ENCODE measurements at places on chromosomes 1 and 21.

DNA sequence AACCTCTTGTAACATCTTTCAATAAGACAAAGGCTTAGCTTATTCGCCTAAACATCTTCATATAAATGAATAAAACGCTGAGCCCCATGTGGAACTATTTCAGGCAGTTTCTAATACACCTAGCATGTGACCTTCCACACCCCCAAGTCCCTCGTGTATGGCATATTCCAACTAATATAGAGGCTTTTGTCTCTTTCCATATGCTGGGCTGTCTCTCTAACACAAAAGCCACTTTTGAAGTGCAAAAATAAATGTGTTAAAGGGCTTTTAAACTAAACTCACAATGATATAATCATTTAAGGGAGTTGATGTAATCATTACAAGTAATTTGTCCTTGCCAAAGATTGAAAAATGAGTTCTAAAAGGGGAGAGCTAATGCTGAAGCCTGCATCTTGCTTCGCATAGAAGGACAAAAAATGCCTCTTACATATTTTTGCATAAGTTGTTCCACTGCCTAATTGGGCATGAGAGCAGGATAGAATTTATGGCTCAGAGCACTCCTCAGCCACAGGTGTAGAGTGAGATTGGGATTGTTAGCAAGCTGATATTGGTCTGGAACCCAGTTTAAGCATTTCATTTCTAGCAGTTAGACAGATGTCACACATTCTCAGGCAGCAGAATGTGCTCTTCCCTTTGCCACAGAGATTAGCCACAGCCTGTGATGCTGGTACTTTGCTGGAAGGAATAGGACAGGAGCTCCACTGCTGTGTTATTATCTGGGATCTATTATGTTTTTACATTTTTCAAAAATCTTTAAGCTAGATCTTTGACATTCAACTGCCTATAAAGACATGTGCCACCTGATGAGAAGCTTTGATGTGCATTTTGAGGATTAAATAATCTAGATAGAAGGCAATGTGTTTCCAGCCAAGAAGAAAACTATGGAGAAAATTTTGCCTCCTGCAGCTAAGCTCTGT is 1044.4 kb downstream of the ADGRL2 start:
- no peak for DNase-seq

GRCh38 chr1:31753707-31754349 is 10.3 kb downstream of the ADGRB2 start:
- DNase-seq: peak; percentile 66

- DNase-seq: no peak
These were observed 23.9 kb downstream of the FASLG start for GRCh38 chr1:172682812-172683211.

DNA sequence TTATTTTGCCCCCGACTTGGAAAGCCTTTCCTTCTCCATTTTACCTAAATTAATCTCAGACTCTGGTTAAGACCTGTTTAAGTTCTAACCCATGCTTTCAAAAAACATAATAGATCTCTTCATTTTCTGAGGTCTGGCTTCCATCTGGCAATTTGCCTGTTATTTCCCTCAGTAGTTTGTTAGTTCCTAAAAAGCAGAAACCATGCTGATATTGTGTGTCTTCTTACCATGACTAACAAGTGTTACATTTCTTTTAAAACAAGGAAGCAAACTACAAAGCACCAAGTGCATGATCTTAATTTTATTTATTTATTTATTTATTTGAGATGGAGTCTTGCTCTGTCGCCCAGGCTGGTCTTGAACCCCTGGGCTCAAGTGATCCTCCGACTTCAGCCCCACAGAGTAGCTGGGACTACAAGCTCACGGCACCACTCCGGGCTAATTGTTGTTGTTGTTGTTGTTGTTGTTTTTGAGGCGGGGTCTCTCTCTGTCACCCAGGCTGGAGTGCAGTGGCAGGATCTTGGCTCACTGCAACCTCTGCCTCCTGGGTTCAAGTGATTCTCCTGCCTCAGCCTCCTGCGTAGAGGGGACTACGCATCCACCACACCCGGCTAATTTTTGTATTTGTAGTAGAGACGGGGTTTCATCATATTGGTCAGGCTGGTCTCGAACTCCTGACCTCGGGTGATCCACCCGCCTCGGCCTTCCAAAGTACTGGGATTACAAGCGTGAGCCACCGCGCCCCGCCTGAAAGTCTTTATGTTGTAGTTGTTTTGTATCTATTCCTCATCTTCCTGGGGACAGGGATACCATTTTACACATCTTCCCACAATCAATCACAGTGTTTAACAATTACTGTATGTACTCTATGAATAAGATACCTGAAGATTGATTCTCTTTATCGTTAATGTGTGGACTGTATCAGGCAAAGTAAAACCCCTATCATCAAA is 1.3 kb upstream of the PATJ start:
- no peak for DNase-seq

DNA sequence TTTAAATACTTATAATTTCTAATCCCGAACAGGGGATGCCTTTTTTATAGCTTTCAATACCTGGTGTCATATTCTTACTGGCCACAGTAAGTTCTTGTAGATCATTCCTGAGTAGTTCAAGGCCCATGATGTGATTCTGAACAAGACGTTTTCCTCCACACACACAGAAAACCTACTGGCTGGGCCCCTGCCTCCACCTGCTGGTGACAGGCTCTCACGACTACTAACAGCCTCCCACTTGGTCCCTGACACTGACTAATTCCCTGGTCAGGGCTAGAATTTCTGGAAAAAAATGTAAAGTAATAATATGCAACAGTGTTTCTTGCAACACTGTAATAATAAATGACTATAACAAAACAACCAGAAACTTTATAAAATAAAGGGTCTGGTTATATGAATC is 50.4 kb upstream of the RIPK4 start:
- peak; percentile 33 for DNase-seq

GRCh38 chr1:221858818-221859611 is 117.1 kb upstream of the DUSP10 start:
- no peak for DNase-seq

DNA sequence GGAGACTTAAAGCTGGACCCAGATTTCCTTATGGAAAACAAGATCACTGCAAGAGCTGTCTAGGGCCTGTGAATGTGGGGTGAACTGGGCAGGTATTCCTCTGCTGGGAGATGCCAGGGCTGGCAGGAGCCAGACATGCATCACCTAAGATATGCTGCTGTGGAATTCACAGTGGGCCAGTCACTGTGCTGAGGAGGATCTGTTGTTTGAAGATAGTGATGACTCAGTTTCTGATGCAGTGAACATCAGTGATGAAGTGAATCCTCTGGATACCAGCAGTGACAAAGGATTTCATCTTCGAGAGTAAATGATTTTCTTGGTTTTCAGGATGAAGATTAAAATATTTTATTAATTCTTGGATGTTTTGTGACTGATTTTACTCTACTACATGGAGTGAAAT is 29.9 kb upstream of the CAMSAP2 start:
- DNase-seq: no peak

GRCh38 chr1:22796642-22797041 is 86.0 kb downstream of the EPHB2 start:
- DNase-seq: no peak

DNA sequence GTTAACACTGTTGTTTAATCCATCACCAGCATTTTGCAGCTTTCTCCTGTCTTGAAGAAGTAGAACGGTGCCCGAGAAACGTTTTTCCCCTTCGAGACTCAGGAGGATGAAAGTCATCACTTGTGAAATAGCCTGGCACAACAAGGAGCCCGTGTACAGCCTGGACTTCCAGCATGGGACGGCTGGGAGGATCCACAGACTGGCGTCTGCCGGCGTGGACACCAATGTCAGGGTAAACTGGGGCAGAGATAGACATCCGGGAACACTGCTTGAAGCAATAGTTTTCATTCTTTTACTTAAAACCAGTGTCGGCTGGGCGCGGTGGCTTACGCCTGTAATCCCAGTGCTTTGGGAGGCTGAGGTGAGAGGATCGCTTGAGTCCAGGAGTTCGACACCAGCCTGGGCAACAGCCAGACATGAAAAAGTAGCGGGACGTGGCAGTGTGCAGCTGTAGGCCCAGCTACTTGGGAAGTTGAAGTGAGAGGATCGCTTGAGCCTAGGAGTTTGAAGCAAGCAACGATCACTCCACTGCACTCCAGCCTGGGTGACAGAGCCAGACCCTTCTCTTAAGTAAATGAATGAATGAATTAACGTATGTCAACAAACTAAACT is 945 bp downstream of the CHAF1B start:
- DNase-seq: no peak

DNA sequence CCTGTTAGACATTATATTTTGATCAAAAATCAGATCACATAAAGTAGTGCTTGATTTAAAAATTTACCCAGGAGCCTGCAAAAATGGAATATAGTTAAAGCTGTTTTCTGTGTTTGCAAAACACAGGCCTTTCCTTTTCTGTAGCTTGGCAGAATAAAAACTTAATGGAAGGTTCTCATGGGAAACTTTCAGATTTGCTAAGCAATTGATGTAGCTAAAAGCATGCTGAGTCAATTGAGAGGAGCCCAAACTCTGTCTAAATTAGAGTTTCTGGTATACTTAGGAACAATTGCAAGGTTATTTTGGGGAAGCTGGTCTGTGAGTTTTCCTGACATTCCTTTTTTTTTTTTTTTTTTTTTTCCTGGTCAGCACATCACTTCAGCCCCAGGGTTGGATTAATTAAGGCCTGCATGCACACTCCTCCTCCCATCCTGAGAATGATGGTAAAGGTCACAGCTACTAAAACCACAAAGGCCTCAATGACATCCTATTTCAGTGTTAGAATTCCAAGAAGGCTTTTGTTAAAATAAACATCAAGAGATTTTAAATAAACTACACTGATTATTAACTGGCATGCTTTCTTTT is 608.7 kb downstream of the PLPP3 start:
- DNase-seq: no peak

DNA sequence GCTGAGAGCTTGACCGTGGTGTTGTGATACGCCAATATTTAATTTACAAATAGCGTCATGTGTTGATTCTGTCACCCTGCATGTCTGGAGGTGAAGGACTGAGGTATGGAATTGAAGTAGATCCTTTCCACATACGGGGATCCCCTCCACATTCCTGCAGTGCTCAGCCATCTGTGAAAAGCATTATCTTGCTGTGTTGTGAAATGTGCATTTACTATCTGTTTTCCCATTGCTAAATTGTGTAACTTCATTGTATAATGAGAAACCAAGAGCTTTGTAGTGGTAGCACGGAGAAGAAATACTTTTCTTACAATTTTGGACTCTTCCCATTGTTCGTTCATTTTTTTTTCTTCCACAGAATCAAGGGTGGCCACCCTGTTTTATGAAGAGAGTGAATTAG is 577.3 kb upstream of the ZP4 start:
- DNase-seq: no peak

GRCh38 chr1:115445090-115445489 is 107.0 kb upstream of the NGF start:
- no peak for DNase-seq

- no peak for DNase-seq
These were observed 7.1 kb downstream of the DENND1B start for GRCh38 chr1:197768014-197768805.

DNA sequence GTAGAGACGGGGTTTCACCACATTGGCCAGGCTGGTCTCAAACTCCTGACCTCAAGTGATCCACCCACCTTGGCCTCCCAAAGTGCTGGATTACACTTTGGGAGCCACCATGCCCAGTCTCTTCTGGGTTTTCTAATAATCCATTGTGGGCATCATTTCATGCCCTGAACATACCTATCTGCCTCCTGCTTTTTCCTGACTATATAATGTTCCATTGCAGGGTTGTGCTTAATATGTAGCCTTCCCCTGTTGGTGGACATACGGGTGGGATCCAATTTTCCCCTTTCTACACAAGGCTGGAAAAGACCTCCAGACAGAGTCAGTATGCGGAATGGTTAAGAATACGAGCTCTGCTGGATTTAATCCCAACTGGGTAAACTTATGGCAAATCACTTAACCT is 3.5 kb upstream of the ZNF683 start:
- no peak for DNase-seq

DNA sequence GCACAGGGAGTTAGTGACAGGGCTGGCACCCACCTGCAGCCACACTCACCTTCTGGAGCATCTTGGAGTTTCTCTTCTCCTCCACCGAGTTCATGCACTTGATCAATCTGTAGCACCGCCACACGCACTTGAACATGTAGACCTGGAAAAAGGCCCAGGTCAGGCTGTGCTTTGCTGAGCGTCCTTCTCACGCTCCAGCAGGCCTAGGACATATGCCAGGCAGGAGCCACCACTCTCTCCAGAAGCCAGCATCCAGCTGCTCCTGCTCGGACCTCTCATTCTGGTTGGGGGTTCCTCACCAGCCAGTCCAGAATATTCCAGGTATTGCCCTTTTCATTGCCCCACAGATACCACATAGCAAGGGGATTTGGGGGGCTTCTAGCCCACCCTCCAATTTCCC is 11.7 kb upstream of the MATN1 start:
- no peak for DNase-seq

GRCh38 chr1:24765308-24765988 is 20.2 kb downstream of the CLIC4 start:
- DNase-seq: no peak

DNA sequence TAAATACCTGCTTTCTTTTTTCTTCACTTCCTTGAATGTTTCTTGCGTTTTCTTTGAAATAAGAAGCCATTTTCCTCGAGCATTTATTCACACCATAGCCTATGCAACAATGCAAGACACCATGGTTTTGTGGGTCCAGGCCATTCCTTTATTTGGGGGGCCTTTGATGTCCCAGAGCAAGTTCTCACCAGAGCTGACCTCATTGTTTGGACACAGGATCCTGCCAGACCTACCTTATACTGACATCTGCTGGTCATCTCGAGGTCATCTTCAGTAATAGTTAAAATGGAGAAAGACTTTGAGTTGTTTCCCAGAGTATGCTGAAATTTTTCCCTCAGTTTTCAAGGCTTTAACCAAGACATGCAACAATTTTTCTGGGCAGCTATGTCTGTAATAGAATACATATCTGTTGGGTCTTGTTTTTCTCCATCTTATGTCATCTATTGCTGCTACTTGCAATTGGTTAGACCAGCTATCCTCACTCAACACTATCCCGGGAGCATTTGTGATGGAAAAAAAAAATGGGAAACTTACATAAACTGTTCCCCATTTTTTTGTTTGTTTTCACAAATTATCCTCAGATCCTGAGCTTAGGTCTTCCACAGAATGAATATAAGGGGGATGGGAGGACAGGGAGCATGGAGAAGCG is 34.0 kb upstream of the BACE2 start:
- no peak for DNase-seq

DNA sequence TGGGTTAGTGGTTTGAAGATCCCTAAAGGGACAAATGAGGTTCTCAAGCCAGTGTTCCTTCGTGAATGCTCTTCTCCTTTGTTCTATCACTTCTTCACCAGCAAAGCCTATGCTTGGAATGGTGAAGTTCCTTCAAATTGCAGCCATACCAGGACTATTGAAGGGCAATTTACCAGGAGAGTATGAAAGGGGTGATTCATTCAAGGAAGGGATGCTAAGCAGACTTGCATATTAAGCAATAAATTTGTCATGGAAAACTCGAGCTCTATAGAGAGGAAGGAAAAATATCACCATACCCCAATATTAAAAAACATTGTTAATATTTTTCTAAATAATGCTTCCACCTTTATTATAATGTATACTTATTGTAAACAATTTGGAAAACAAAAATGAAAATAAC is 9.3 kb upstream of the TSNAX start:
- DNase-seq: no peak

- no peak for DNase-seq
These were observed 258.6 kb downstream of the GRIK3 start for GRCh38 chr1:36775716-36776115.
